ENCODE measurements at places on chromosomes 3 and 15.

GRCh38 chr3:179196098-179196497 lies 47.9 kb downstream of the PIK3CA start:
- DNase-seq, result no peak

DNA sequence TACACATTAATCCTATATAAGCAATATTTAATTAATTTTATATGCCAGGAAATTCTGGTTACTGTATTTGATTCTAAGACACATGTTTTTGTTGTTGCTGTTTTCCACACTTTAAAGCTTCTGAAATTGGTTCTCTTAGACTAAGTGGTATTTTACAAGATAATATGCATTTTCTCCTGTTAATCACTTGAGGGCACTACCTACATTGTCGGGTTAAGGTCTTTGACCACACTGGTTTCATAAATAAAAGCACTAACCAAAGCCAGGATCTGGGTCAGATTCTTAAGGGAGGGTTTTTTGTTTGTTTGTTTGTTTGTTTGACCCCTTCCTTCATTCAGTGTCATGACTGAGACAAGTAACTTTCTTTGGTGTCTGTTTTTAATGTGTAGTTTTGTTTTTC lies 590.2 kb downstream of the RBMS3 start:
- no peak for DNase-seq

GRCh38 chr15:44029940-44030568 lies 165.0 kb downstream of the FRMD5 start:
- no peak for DNase-seq

DNA sequence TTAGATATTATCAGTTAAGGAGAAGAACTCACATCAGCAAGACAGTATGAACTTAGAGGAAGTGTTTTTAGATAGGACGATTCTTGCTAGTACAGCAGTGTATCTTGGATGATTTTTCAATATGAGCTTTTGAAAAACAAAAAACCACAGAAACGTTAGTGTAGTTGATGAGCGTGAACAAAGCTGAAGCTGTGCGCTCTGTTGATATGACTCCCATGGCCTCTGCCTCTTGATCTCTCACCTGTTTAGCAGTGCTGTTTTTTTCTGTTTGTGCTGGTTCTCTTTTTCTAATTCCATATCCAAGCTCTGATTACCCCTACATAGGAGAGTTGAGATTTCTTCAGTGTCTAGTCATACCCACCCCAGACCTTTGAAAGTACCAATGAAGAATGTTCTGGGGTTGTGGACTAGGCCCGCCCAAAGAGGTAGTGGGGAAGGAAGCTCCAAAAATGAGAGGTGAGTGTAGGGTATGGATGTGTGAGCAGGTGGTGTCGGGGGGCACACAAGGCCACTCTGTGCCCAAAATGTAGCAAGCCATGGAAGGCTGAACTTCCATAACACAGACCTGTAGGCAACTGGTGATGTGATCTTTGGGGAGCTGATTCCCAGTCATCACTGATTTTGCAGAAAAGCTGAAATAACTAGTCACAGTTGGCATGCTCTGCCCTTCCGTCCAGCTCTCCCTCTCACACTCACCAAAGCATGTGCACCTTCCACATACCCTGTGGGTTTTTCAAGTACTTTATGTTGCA lies 20.0 kb upstream of the CMTM7 start:
- no peak for DNase-seq

- no peak for DNase-seq
Observed at GRCh38 chr3:40780291-40780924, 255.6 kb downstream of the ZNF621 start.

- no peak for DNase-seq
Observed at GRCh38 chr3:170699158-170700053, 113.5 kb upstream of the SLC7A14 start.

DNA sequence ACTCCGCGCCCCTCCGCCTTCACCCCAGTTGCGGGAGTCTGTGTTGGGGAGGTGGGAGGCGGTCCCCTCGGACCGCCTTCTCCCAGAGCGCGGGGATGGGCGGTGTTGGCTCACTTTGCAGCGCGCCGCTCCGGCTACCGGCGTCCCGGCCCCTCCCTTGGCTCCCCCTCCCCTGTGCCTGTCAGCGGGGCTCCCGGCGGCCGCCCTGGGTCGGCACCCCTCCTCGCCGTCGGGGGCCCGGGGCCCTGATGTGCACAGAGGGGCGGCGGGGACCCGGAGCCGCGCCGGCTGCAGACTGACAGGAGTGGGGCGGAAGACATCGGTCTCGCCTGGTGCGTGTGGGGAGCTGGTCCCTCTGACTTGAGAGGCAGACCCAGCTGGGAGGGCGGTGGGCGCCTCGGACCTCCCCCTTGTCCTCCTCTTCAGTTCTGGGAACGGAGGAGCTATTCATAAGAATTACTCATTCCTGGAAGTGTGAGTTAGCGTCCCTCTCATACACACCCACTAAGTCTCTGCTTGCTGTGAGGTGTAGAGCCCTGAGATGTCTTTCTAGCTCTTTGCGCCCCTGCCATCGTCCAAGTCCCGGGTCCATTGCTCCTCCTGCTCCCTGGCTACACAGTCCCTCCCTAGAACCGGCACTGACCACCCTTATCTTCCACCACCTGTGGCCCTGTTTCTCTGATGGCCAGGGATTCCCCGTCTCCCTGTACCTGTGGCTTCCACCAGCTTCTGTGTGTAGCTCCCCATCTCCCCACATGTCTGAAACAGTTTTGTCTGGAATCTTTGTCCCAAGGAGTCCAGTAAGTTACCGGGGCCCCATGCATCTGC lies 42.3 kb upstream of the ROPN1 start:
- DNase-seq, result peak; percentile 4

GRCh38 chr15:85595804-85596536 lies 198.8 kb downstream of the KLHL25 start:
- DNase-seq, result no peak

DNA sequence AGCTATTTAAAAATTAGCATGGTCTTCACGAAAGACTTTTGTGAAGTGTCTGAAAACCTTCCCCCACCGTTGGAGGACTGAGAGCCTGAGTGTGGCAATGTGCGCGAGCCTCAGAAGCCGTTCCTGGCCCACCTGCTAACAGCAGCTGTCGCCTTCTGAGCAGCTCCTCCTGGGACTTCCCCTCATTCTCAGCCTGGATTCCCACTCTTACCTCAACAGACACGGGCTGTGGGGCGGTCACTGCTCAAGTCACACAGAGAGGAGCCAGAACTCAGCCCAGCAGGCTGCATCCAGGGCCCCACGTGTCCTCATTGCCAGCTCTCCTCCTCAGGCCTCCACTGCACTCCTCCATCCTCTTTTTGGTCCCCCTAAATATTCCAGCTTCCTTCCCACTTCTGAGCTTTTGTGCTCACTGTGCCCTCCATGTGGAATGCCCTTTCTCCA lies 7.8 kb downstream of the DNASE1L3 start:
- DNase-seq, result no peak

DNA sequence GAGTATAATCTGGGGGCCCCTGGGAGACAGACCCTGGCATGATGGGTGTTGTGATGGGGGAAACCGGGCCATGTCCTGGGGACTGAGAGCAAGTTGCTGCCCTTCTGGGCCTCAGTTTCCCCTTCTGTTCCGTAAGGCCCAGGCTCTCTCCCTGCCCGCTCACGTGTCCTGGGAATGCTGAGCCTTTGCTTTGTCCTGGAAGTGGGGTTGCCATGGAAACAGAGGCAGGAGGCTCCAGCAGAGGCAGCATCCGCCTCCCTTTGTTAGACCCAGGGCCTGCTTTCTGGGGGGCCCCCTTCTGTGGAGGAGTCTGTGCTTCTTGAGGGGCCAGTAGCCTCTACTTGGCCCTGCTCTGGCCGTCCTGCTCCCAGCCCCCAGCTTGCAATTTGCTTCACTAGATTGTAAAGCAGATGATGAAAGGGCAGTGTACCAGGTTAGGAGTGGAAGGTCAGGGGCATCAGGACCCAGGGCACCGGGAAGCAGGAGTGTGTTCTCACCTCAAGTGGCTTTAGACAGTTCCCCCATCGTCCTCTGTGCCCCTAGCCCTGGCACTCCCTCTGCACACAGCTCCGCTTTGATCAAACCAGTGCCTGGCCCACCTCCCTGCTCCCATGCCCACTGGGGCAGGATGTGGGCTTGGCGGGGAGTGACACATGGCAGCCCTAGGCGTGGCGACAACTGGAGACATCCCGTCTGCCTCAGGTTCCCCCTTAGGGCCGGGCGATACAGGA lies 105.6 kb downstream of the FBLN2 start:
- peak; percentile 17 for DNase-seq

- DNase-seq, result no peak
Observed at GRCh38 chr3:194450341-194450740, 36.5 kb downstream of the ATP13A3 start.

DNA sequence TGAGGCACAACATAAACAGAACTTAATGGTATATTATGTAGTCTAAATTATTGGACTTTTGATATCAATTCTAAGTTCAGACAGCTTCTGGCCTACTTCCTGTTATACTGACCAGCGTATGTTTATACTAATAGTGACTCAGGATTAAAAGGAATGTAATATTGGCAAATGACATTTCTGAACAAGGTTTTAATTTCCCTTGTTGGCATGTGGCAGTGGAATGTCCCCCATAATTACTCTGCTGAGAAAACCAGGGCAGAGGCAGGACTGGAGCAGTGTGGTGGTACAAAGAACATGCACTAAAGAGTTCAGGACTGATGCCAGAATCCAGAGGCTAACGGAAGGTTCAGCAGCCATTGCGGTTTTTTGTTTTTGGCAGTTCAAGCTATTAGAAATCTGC lies 184.0 kb downstream of the KCNAB1 start:
- no peak for DNase-seq

- no peak for DNase-seq
Observed at GRCh38 chr15:41284427-41285177, 47.8 kb downstream of the OIP5 start.

DNA sequence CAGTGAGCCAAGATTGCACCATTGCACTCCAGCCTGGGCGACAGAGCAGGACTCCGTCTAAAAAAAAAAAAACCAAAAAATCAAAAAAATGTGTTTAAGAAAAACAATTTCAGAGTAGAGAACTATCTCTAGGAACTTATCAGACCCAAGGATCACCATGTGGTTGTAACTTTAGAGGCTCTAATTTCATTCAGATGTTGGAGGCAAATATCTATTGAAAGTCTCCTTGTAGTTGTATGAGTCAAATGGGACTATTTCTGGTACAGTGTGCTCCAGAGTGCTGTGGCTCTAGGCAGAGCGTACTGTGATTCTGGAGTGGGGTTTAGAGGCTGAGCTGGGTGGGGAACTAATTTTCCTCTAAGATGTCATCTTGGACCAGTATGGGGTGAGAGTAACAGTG lies 398.7 kb downstream of the SHQ1 start:
- no peak for DNase-seq

- no peak for DNase-seq
Observed at GRCh38 chr3:105821433-105821832, 47.4 kb downstream of the CBLB start.

- DNase-seq, result peak; percentile 35
Observed at GRCh38 chr3:71681224-71681668, 44.0 kb downstream of the EIF4E3 start.

DNA sequence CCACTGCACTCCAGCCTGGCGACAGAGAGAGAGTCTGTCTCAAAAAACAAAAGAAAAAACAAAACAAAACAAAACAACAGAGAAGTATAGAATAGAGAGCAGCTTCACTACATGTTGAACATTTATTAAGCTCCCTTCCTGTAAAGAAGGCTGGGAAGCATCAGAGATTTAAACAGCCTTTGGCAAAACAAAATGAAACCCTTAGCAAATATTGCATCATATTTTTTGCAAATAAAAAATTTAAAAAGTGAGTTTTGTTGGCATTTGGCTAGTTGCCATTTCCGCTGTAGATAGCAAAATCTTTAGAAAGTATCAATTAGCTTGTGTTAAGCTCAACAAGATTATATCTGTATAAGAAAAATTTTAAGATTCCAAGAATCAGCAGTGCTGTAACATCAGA lies 151.2 kb downstream of the SERPINI1 start:
- no peak for DNase-seq

GRCh38 chr3:45365060-45365459 lies 23.3 kb upstream of the LARS2 start:
- DNase-seq, result no peak

- DNase-seq, result no peak
Observed at GRCh38 chr3:147945968-147946519, 536.9 kb downstream of the ZIC1 start.

DNA sequence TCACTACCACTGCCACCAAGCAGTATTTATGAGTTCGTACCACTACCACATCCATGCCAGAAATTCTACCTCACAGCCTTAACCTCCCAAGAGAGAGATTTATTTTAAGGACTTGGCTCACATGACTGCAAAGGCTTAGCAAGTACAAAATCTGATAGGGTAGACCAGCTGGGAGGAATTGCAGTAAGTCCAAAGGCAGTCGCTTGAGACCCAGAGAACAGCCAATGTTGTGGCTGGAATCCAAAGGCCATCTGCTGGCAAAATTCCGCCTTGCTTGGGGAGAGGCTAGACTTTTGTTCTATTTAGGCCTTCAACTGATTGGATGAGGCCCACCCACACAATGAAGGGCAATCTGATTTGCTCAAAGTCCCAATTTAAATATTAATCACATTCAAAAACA lies 101.4 kb upstream of the STT3B start:
- no peak for DNase-seq

DNA sequence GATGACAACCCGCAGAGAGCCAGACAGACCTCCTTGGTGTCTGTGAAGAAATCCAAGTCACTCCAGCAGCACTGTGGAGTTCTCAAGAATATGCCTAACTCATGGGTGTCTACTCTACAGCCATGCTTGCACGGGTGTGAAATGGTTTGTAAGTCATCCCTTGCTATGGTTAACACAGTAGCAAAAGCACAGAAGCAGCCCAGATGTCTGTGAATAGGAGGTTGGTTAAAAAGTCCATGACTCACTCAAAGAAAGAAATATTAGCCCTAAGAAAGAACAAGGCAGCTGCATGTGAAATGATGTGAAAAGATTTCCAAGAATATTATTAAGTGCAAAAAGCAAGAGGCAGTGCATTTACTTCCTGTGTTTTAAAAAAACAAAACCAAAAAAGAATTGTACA lies 12.1 kb upstream of the LIMD1 start:
- no peak for DNase-seq

GRCh38 chr15:31211353-31211752 lies 109.8 kb upstream of the TRPM1 start:
- DNase-seq, result no peak

DNA sequence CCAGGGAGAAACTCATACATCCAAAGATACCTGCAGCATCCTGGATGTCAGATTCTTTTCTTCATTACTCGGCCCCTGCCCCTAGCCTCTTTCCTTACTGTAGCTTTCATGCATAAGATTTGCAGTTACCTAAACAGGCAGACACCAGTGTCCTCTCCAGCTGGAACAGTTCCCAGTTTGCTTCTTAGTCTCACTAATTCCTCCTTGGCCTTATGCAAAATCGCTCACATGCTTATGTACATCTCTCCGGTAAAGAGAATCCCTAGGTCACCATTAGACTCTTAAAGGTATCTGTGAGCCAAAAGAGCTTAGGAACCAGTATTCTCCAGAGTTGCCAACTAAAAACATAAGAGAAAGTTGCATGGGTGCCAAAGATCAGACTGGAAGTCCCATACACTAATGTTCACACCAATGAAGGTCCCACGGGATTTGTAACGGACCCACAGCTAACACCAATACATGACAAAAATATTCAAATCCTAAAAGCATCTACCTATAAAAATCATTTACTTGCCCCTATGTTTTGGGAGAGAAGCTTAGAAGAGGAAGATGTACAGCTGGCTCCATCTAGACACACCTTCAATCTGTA lies 66.6 kb downstream of the CBLB start:
- no peak for DNase-seq

GRCh38 chr3:196666001-196666867 lies 26.7 kb downstream of the NRROS start:
- no peak for DNase-seq
